Hematopoietic multipotent progenitor cell treated with erythropoietin and hydrocortisone succinate and interleukin-3 and kit ligand, for 6 days (in vitro differentiated cells): ENCODE measurements at places on chromosomes 7 and 10.

DNA sequence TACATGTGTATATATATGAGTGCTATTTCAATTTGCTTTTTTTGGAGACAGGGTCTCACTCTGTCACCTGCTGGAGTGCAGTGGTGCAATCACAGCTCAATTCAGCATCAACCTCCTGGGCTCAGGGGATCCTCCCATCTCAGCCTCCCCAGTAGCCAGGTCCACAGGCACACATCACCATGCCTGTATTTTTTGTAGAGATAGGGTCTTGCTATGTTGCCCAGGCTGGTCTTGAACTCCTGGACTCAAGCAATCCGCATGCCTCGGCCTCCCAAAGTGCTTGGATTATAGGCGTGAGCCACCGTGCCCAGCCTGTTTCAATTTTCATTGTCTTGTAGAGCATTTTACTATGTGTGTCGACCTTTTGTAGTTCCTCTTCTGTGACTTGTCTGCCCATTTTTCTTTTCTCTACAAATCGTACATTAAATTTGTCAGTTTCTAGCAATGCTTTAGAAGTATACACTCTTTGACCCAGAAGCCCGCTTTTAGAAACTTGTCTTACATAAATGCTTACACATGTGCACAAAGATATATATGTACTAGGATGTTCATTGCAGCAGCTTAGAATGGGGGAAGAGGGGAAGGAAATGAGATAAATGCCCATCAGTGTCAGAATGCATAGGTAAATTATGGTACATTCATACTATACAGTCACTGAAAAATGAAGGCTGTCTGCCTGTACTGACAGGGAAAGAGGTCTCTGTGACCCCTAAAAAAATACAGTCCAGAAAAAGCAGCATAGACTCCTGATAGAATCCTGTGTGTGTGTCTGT, 12.2 kb upstream of the RFC2 start:
- DNase-seq: no peak

- no peak for DNase-seq
Measured at GRCh38 chr7:79785556-79785955, 332.1 kb upstream of the MAGI2 start.

- DNase-seq: no peak
Measured at GRCh38 chr10:97838091-97838490, 11.6 kb upstream of the GOLGA7B start.

- no peak for DNase-seq
Measured at GRCh38 chr7:139989366-139990141, 73.2 kb downstream of the PARP12 start.

- DNase-seq: no peak
Measured at GRCh38 chr10:108014902-108015177, 850.3 kb upstream of the SORCS1 start.

GRCh38 chr10:60293581-60294175, 96.0 kb downstream of the ANK3 start:
- DNase-seq: no peak

DNA sequence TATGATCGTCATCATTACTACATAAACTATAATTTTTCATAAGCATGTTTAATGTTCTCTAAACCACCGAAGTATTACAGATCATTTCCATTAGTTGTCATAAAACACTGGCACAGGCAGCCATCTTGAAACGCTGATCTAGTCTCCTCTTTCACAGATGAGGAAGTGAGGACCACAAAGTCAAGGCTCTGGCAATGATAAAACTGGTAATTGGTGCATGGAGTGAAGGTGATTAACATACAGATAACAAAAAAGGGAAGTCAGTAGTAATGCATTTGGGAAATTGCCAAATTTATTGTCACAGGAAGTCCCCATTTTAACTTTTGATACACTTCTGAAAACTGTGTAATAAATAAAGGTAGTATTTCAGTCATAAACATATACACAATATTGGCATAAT, 49.3 kb downstream of the FBXL13 start:
- DNase-seq: peak; percentile 90

DNA sequence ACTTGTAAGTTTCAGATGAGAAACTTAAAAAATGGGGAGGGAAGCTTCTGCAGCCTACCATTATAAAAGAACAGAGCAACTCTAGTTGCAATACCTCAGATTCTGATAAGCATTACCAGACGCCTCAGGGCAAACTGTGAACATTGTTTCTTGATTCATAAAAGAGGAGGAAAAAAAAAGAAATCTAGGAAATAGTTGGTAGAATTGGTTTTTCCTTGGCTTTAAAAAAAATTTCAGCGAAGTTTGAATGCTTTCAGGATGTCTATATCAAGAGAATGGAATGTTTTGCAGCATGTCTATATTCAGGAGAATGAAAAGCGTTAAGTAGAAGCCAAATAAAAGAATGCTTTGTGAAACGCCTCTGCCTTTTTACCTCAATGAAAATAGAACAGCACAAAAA, 17.5 kb upstream of the ANLN start:
- no peak for DNase-seq

- no peak for DNase-seq
Measured at GRCh38 chr7:106017657-106018056, 54.6 kb downstream of the CDHR3 start.

DNA sequence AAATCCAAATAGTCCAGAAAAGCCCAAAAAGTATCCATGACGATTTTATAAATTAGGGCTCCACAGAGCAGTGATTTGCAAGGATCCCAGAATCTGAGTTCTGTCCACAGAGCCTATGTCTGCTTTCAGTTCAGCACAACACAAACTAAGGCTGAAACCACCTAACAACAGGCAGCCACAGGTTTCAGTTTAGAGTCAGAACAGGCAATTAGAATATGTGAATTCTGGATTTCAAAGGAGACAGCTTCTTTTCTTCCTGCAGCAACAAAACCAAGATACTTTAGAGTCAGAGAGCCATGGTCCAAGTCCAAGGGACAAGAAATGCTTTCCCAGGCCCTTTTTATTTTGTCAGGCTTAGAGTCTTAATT, 23.6 kb downstream of the IFIT3 start:
- no peak for DNase-seq
